ENCODE measurements at places on chromosomes 16 and 17.

GRCh38 chr17:74001145-74001544, 202.3 kb upstream of the RPL38 start:
- no peak for DNase-seq

- DNase-seq, result no peak
These were observed 1.6 kb upstream of the MRPL58 start for GRCh38 chr17:75010683-75011400.

DNA sequence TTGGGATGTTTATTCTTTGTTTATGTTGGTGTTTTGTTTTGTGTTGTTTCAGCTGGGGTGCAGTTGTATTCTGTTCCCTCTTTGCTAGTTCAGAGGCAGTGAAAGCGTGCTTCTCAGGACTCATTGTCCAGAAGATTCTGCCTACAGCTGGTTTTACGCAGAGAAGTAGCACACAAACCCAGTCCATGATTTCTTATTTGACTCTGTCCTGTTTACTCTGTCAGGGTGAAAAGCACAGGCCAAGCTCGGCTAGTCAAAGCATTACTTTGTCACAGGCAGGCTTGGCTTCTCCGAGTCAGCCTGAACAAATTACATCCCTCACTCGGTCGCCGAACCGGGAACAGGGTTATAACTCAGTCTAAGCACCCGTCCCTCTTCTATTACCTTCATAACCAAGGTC, 435.0 kb downstream of the MAF start:
- no peak for DNase-seq

GRCh38 chr16:56233795-56234566, 42.7 kb downstream of the GNAO1 start:
- no peak for DNase-seq

DNA sequence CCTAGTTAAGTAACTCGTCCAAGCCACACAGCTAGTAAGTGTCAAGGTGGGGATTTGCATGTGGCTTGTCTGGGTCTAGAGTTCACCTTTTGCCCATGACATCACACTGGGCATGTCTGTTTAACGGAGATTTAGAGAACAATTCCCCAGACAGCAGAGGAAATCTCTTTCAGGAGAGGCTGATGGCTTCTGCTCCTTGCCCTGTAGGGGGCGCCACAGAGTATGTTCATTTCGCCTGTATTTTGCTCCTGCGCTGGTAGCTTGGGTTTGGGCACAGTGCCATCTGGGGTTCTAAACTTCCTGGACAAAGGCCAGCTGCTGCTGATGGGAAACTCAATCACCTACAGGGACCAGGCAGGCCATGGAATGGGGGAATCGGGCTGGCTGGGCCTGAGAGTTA, 20.4 kb downstream of the OTOA start:
- peak; percentile 55 for DNase-seq

GRCh38 chr17:44043272-44043696, 23.2 kb downstream of the LSM12 start:
- no peak for DNase-seq

GRCh38 chr17:35555691-35556090, 4.9 kb downstream of the SLFN14 start:
- DNase-seq, result no peak

- no peak for DNase-seq
These were observed 10.8 kb upstream of the TLCD3B start for GRCh38 chr16:30041841-30042240.

- peak; percentile 30 for DNase-seq
These were observed 121.9 kb upstream of the GSE1 start for GRCh38 chr16:85491058-85491771.

DNA sequence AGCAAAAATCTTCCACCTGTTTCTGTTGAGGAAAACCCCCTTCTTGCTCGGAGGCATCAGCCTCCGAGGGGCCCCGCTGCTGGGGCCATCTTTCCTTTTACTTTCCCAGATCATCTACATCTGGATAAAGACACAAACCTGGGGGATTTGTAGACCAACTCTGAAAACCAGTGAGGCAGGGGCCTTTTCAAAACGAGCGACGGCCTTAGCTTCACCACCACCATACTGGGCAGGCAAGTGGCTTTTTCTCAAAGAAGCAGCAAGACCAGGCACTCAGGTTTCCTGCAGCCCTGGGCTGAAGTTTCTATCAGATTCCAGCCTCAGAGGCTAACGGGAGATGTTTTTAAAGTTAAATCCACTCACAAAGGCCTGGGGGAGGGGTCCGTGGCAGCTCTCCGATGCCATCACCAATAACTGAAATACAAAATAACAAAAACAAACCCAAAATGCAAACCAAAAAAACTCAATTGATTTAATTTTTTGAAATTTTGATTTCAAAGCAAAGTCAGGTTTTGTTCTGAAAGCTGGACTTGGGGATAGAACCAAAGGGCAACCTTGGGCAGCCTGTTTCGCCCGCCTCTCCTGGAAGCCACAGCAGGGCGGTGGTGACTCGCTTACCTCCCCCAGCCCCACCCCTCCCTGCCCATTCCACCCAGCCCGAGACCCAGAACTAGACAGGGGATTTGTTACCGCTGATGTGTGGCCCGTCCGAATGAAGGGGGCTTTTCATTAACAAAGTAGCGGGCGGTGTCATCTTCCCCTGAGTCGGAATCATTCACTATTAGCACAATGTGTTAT, 55.8 kb downstream of the SALL1 start:
- DNase-seq, result no peak

DNA sequence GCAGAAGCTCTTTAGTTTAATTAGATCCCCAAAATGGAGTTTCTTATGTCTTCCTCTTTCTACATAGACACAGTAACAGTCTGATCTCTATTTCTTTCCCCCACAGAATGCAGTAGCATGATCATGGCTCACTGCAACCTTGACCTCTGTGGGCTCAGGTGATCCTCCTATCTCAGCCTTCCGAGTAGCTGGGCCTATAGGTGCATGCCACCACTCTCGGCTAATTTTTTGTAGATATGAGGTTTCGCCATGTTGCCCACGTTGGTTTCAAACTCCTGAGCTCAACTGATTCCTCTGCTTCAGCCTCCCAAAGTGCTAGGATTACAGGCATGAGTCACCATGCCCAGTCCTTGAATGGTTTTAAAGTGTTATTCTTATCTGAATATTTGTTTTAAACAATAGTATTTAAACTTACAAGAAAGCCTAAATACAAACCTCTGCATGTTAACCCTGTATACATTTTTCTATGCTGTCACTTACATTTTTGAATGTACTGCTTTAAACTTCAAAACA, 120.6 kb downstream of the GOSR1 start:
- no peak for DNase-seq

- no peak for DNase-seq
These were observed 11.4 kb upstream of the MRPS23 start for GRCh38 chr17:57861000-57861789.

DNA sequence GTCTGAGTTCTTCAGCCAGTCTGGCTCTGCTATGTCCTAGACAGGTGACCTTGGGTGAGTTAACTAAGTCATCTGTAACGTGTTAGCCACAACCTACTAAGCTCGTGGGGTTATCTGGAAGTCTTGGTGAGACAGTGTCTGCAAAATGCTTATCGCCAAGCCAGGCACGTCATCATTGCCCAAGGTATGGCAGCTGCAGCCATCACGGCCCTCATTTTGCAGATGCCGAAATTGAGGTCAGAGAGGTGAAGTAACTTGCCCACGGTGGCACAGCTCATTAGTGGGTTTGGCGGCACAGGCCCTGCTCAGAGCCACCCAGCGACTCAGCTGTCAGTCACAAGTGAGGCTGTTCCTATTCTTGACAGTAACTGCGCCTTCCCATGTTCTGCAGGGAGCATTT, 79.8 kb downstream of the CMIP start:
- no peak for DNase-seq

DNA sequence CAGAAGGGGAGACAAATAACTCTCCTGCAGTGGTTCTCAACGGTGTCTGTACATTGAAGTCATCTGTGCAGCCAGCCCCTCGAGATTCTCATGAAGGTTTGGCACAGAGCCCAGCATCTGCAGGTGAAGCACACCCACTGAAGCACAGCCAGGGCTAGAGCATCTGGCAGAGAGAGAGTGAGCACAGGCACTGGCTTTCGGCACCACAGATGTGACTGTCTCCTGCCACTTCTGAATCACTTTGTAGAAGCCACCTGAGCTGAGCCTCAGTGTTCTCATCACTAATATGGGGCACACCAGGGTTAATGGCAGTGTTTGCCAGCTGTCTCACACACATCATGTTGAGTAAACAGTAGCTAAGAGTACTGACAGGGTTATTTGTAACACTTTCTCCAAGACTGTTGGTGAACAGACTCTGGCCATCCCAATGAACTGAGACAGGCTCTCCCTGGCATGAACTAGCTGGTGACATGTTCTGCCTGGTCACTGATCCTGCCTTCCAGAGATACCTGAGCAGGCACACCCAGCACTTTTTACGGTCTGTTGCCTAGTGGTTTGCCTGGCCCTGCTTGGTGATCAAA, 10.9 kb downstream of the HSPB9 start:
- no peak for DNase-seq

DNA sequence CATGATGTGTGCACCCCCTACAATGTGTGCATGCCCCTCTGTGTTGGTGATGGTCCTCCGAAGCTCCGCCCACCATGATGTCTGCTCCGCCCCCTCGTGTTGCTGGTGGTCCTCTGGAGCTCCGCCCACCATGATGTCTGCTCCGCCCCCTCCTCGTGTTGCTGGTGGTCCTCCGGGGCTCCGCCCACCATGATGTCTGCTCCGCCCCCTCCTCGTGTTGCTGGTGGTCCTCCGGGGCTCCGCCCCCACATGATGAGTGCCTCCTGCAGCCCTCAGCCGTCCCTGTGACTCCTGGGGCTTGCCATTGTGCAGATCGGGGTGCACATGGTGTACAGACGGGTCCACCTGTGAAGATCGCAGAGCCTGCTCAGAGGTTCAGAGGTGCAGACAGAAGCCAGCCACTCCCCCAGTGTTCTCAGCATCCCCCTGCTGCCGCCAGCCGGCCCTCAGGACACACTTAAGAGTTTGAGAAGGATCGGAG, 129.1 kb upstream of the CHMP6 start:
- no peak for DNase-seq

- peak; percentile 64 for DNase-seq
These were observed 74.5 kb upstream of the DYNLRB2 start for GRCh38 chr16:80466024-80466987.

DNA sequence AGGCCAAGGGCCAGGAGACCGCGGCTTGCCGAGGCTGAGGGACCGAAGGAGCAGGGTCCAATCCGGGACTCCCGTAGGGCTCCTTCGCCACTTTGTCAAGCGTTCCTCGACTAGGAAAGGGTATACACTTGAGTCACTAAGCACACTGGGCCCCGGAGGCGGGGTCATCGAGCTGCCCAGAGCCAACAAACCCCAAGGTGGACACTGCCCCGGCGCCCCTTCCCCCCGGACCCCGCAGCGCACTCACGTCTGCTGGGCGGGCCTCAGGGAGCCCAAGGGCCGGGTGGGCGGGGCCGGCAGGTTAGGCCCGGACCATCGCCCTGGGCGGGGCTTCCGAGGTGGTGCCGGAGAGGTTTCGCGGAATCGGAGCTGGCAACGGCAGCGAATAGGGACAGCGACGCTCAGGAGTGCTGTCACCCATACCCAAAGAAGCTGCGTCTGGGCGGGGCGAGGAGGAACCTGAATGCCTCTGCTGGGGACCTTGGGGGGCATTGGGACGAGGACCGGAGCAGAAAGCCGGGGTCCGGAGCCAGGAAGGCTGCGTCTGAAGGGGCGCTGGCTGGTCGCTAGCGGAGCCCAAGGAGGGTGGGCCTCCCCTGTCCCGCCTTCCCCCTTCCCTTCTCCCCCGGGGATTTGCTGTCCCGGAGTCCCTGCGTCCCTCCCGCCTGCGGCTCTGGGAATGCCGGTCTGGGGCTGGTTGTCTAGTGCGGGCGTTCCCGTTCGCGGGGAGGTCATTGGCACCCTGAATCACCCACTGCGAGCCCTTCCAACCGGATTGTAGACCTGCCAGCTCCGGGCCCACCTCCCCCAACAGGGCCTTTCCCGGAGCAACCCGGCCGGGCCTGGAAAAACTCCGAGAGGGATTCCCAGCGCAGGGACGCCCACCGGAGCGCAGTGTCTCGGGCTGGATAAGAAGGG, 118.2 kb upstream of the SMURF2 start:
- DNase-seq, result peak; percentile 66

- peak; percentile 68 for DNase-seq
These were observed 33.2 kb downstream of the CYTH1 start for GRCh38 chr17:78748730-78749317.

GRCh38 chr16:4319454-4320421, 3.9 kb downstream of the GLIS2 start:
- peak; percentile 57 for DNase-seq

DNA sequence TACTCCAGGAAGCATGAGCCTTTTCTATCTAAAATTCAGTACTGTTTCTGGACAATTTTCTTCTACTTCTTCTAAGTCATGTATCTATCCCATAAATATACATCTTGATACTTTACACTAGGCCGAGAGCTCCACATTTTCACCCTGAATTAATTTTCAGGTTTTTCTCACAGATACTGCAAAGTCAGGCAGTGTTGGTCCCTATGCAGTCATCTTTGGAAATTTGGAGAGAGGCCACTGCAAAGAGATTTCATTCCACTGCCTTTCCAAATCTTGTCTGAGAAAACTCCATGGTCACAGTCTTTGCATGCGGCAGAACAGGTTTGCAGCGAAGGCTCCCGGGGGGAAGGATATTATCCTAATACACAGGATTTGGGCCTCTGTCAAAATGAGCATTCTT, 28.2 kb downstream of the DUSP14 start:
- no peak for DNase-seq

DNA sequence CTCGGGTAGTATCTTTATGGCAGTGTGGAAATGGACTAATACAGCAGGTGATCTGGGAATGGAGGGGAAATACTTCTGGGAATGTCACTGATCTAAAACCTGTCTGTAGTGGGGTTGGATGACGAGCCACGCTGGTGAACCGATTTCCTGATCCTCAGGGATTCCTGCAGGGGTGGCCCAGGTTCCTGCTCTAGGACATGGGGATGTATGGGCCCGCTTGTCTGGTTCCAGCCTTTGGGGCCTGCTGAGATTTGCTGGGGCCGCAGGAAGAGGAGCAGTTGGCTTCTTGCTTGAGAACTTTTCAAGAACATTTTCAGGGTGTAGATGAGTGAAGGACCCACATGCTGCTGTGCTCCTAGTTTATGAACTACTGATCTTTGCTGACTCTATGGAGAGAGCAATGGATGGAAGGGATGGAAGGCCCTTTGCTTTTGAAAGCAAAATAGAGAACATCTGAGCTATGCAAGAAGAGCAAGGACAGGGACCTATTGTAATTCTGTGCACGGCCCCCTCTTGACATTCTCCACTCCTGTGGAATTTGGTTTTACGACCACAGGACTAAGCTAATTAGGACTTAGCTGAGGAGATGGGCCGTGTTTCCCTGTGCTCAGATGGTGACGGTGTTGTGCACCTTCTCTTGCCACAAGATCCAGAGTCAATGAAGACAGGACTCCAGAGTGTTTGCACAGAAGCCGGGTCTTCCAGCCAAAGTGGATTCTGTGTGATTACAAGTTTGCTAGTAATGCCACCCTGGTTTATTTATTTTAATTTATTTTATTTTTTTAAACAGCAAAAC, 90.5 kb downstream of the SEC14L1 start:
- DNase-seq, result no peak

GRCh38 chr17:56754523-56755208, 79.1 kb downstream of the C17orf67 start:
- no peak for DNase-seq
